ENCODE measurements at places on chromosomes 13 and 19.
A peak's percentile ranks its signal among the peaks of the same experiment; 100 is the strongest.

DNA sequence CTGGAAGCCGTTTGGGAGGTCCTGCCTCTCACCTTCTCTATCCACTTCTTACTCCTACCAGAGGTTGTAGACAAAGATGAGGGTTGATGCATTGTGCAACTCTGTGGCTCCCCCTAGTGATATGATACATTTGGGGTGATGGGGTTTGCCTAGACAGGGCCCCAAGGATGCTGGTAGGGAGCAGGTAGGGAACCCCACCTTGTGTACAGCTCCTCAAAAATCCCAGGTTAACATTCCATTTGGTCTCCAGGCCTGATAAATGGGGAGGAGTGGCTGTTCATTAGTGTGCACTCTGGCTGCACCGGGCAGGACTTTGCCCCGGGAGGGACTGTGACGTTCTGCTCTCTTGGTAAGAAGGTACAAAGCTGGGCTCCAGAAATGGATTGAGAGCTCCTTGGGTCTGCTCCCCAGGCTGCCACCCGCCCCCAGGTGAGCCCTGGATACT lies 19.2 kb downstream of the SIGLEC8 start:
- no peak for DNase-seq

GRCh38 chr13:59568306-59568705 lies 595.4 kb downstream of the DIAPH3 start:
- DNase-seq = no peak

DNA sequence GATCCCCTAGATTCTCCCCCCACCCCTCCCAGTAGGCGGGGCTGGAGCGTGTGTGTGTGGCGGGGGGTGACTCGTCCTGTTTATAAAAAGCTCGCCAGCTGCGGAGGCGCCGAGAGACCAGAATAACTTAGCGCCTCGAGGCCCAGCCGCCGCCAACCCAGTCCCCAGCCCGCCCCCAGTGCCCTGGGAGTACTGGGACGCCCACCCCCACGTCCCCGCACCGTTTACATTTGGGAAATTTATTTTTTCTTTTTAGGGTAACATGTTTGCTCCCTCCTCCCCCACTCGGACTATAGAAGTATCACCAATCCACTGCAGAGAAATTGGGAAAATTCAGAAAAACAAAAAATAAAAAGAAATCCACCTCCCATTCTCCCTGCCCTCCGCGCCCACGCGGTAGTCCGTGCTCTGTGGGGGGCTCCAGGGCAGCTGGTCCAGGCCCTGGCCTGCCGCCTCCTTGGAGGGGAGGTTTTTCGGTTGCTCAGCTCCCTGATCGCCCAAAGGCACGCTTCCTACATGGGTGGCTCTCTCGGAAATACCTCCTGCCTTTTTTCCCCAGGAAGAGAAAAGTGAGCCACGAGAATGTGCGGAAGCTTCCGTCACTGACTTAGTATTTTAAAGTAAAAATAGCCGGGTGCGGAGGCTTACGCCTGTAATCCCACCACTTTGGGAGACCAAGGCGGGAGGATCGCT lies 1.5 kb upstream of the RAB3A start:
- DNase-seq = peak; percentile 74

DNA sequence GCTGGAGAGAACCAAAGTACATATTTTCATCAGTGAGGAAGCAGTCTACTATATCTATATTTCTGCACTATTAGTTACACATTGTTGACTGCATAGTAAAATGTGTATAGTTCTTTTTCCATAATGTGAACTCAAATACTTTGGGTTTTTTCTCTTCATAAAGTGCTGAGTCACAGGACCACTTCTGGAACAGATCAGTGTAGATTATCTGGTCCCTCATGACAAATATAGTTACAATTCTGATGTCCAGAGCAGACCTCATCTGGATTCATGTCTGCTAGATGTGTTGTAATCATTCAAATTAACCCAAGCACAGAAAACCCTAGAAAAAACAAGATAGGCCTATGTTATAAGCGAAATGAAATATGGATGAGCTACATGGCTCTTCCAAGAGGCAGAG lies 171.4 kb downstream of the SUCLA2 start:
- no peak for DNase-seq

GRCh38 chr13:105087945-105088344 lies 1447.5 kb downstream of the EFNB2 start:
- peak; percentile 72 for DNase-seq

GRCh38 chr19:19466201-19466600 lies 49.1 kb downstream of the TSSK6 start:
- no peak for DNase-seq

DNA sequence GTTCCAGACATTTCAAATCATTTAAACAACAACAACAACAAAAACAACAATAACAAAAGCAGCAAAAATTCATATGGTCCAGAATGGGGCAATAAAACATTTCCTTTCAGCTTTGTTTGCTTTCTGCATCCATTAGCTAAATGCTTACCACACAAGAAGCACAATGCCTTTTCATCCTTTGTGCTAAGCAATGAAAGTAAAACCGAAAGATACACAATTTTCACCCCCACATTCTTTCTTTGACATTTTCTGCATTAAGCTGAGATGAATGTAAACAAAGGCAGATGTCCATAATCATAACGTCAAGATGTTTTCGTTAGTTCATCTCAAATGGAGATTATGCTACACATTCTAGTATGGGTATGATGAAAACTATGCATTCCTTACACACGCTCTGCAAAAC lies 568.5 kb downstream of the SLITRK6 start:
- no peak for DNase-seq

GRCh38 chr13:68257111-68257842 lies 1027.1 kb upstream of the PCDH9 start:
- no peak for DNase-seq

Data from islet precursor cell (in vitro differentiated cells).